T-helper 2 cell (primary cell): ENCODE measurements at places on chromosomes 12 and 14.

DNA sequence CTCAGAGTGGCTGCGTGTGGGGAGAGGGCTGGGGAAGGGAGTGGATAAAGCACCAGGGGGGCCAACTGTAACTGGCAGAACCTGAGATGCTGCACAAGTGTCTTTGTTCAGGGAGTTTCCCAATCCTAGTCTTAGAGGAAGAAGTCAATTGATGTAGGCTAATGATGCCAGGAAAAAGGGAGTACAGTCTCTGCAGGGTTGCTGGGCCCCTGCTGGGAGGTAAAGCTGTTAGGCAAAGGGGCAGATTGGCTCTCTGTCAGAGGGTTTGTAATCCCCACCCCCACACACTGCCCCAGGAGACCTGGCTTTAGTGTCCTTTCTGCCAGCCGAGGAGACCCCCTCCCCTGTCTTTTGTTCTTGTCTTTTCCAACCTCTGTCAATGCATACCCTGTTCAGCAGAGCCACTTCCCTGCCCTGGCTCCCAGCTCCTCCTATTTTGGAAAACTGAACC, 178.4 kb downstream of the KCNA5 start:
- DNase-seq = no peak

DNA sequence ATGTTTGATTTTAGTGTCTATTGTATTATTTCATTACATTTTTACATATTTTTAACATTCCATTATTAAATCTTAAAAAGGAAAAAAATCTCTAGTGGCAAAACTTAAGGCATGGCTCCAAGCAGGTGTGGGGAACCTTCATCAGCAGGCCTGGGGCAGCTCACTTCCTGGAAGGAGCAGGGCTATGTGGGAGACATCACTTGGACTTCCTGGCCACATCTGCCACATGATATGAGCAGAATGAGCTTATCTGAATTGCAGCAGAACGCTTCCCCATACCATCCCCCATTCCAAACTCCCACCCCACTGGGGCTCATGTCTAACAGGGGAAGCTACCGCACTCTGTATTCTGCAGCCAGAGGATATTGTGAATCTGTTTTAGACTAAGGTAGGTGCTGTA, 35.0 kb upstream of the KCNA1 start:
- DNase-seq = no peak

- no peak for DNase-seq
These were observed 20.0 kb downstream of the C12orf76 start for GRCh38 chr12:110028323-110028722.

- DNase-seq = no peak
These were observed 29.3 kb upstream of the TEX22 start for GRCh38 chr14:105368910-105369652.

- no peak for DNase-seq
These were observed 788 bp upstream of the ASIC1 start for GRCh38 chr12:50056639-50056976.

DNA sequence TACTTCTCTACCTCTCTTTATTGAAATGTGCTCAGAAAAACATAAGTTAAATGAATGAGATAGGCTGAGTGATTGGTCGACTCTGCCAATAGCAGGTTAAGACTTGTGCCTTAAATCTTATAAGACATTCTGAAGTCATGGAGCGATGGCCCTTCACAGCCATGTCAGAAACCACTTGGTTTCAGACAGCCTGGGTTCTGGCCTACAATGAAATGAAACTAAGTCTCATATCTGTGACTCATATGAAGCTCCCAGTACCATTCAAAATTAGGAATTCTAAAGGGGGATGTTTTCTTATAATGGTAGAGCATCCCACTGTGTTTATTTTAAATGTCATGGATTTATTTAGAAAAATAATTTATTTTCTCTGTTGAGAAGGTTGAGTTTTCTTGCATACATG, 42.6 kb downstream of the PLXNC1 start:
- no peak for DNase-seq

GRCh38 chr12:48031135-48031960, 27.1 kb upstream of the COL2A1 start:
- no peak for DNase-seq

DNA sequence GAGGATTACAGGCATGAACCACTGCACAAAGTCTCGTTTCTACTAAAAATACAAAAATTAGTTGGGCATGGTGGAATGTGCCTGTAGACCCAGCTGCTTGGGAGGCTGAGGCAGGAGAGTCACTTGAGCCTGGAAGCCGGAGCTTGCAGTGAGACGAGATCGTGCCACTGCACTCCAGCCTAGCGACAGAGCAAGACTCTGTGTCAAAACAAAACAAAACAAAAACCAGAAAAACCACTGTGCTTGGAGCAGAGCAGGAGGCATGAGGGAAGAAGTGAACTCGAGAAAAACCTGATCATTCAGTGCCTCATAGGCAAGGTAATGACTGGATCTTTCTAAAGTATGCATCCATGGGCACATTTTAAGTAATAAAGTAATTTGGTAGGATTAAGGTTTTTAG, 487.8 kb downstream of the KCNH5 start:
- no peak for DNase-seq

GRCh38 chr12:26203167-26203780, 7.9 kb downstream of the SSPN start:
- no peak for DNase-seq

- DNase-seq = no peak
These were observed 5.5 kb downstream of the HOXC10 start for GRCh38 chr12:53990311-53991076.

DNA sequence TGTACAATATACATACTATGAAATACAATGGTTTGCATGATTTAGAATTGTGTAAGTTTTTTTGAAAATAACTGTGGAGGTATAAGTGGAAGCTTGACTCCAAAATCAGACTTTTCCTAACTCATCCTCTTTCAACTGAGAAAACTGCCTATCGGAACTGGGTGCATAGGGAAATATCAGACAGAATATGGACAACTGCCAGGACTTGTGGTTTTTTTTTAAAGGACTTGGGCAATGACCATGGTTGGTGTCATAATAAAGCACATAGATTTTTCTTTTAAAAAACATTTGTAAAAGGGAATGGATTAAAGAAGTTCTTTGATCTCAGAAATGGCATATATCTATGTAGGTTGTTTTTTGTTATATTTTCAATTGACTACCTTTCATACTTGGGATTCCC, 53.3 kb upstream of the LRRK2 start:
- DNase-seq = no peak

- no peak for DNase-seq
These were observed 82.3 kb upstream of the PTGDR start for GRCh38 chr14:52185178-52185577.

DNA sequence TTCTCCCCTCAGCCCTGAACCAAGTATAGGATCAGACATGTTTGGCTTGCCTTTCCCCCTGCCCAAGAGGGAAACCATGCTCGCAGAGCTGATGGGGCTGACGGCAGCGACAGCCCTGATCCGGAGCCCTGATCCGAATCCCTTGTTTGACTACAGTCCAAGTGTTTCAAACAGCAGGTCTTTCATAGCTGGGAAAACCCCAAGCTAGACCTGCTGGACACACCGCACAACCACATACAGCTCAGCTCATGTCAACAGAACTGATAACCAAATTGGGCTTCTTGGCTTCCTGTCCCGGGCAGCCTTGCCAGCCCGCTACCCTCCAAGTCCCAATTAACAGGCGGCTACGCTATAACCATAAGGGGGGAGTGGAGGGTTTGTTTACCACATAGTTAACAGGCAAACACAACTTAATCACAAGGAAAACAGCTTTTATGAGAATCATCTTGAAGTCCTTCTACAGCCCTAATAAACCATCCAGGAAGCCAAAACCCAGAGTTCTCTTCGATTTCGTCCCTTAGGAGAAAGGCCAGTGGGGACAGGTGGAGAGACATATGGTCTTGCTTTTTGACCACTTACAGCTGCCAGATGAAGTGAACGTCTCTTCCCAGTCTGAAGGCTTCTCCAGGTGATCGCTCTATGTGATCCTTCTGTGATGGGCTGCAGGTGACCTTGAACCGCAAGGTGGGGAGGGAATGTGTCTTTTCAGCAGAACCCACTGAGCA, 64.5 kb upstream of the MANSC4 start:
- DNase-seq = no peak

DNA sequence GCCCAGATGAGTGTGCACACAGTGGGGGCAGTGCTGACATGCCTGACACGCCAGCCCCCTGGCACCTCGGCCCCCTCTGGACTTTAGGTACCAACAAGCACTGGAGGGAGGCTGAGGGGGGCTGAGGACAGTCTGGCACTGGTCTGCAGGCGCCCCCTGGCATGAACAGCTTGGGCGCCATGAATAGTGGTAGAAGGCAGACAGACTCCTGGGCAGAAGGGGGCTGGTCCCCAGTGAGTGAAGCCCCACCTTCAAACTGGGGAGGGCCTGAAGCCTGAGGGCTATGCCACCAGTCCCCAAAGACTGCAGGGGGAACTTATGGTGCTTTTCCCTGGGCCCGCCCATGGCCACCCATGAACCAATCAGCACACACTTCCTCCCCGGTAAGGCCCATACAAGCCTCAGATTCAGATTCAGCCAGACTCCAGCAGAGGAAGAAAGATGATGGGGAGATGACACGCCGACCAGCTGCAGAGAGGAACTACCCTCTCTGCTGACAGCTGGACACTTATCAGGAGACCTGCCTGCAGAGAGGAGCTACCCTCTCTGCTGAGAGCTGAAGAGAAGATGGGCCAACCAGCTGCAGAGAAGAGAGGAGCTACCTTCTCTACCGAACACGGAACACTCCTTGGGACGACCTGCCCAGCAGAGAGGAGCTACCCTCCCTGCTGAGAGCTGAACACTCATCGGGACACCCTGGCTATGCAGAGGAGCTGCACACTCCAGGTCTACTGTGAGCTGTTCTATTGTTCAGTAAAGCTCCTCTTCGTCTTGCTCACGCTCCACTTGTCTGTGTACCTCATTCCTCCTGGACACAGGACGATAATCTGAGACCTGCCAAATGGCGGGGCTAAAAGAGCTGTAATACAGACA, 324.5 kb downstream of the PCNX1 start:
- no peak for DNase-seq

GRCh38 chr14:54267172-54267571, 129.6 kb upstream of the CDKN3 start:
- no peak for DNase-seq

- no peak for DNase-seq
These were observed 19.4 kb downstream of the TCHP start for GRCh38 chr12:109919456-109919855.

DNA sequence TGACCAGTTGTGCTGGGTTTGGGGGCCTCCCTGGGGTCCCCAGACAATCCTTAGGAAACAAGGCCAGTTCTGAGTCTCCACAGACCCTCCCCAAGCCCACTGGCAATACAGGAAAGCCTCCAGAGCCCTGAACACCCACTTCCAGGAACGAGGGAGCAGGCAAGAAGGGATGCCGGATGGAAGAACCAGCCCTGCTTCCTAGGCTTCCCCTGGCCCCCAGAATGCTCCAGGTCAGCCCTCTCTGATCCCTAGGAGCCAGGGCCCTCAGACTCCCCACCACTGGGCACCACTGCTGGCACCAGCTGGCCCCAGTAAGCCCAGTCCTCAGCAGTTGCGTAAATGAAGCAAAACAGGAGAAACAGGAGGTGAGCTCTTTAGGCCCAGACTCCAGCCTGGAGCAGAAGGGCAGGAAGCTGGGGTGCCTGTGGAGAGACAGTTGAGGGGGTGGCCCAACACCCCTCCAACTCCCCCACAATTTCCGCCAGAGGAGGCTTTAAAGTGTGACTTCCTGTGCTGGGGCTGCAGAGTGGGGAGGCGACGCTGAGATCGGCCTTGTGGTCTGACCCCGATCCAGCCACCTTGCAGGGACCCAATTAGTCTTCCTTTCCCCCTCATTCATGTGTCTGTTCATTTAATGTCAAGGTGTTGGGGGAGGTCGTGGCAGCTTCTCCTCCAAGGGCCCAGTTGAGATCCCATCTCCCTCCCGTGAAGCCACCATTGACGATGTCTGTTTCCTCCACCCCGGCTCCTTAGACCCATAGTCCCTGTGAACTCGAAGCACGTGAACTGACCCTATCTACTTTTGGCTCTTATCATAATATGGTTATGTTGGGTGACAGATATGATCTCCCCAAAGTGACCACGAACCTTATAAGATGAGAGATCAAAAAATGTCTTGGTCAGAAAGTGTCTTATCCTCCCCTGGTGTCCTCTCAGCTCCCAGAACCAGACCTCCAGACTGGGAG, 4.7 kb downstream of the TNFRSF1A start:
- DNase-seq = peak; percentile 54

GRCh38 chr12:104649921-104650320, 193.2 kb downstream of the CHST11 start:
- DNase-seq = no peak

DNA sequence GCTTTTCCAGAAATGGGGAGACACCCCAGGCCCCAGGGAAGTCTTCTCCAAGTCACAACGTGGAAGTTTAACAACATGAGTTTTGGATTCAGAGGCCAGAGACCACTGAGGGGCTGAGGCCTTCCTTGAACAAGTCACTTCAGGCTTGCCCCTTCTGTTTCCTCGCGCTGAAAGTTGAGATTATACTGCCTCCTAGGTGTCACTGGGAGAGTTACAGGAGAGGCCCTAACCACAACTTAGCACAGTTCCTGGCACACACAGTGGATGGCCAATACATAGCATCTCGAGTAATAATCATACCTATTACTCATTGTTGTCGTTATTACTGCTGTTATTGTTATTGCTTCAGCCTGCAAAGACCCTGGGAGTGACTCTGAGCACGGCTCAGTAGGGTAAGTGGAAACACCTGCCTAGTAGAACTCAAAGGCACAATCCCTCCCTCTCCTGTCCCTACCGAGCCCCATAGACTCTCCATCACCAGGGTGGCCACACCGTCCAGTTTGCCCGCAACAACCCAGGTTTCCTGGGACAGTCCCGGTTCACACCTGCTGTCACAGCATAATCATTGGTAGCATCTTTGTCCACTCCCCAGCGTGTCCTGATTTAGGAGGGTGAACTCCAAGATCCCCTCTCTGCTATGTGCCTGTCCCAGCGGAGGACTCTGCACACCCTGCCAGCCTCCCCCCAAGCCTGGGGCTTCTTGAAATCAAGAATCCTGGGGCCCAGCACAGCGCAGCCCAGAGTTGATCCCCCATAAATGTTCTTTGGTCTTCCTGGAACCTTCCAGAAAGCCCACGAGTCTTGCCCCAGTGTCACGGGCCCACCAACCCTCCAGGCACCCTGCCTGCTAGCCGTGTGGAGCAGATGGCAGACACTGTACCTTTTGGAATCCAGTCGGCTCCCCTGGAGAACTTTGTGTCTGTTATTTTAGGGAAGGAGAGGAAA, 85.0 kb downstream of the SYNE3 start:
- peak; percentile 27 for DNase-seq

GRCh38 chr12:14249368-14249767, 116.1 kb upstream of the ATF7IP start:
- DNase-seq = no peak

- no peak for DNase-seq
These were observed 262.1 kb downstream of the FBXL14 start for GRCh38 chr12:1332327-1332726.

DNA sequence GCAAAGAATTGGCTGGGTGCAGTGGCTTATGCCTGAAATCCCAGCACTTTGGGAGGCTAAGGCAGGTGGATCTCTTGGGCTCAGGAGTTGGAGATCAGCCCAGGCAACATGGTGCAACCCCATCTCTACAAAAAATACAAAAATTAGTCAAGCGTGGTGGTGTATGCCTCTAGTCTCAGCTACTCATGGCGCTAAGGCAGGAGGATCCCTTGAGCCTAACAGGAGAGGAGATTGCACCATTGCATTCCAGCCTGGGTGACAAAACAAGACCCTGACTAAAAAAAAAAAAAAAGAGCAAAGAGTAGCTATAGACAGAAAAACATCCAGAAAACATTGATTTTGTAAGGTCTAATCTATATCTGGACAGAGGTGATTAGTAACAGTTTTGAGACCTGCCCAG, 25.0 kb downstream of the KIF21A start:
- no peak for DNase-seq
